ENCODE measurements at places on chromosomes 2 and 18. TPM values are rescaled to one million over a fixed set of nuclear protein-coding genes. Genes with fewer than 3 reads are reported as not detected.

Gene SPEG
- polyA plus RNA-seq: 155 TPM

Gene HOXD10
- polyA plus RNA-seq: 0.30 TPM

Gene CROCC2
- 0.13 TPM for polyA plus RNA-seq

Gene PDCL3
- polyA plus RNA-seq: 30.8 TPM

Gene SKOR2
- polyA plus RNA-seq: not detected

Gene MAP3K19
- 0.08 TPM for polyA plus RNA-seq

Gene ARHGAP28
- 31.3 TPM for polyA plus RNA-seq

Gene LOXL3
- polyA plus RNA-seq: 6.9 TPM

Gene FOXI3
- not detected for polyA plus RNA-seq

Gene DTNA
- polyA plus RNA-seq: 49.5 TPM

Gene ANKAR
- 8.9 TPM for polyA plus RNA-seq

Gene ALPP
- polyA plus RNA-seq: not detected

Data from muscle of back (tissue), 13 donors.